ENCODE measurements at places on chromosomes 3 and 15. TPM values are rescaled to one million over a fixed set of nuclear protein-coding genes. Genes with fewer than 3 reads are reported as not detected.

DNA sequence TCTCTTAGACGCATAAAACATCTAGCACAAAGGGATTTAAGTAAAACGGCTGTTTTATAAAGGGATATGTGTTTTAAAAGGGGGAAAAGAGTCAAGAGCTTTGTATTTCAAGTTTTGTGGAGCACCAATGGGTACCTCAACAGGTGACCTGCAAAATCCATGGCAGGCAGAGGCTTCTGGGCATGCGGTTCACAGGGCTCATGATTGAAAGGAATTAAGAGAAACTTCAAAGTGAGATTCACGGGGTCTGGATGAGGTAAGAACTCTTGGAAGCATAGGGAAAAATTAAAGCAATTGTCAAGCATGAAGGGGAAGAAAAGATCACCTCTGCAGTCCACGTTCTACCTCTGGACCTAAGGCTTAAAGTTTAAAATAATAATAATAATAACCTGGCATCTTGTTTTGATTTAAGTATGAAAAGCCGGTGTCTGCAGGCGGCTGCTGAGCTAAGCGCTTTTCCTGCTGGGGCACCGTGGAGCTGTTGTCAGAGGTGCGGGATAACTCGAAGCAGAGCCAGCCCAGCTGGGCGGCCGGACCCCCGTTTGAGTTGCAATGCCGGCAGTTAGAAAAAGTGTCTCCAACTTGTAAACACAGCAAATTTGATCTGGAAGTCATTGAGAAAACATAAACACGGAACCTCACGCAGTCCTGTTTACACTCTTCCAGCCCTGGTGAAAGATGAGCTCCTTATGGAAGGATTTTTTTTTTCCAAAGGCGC lies 40.5 kb downstream of the HES1 start:
- DNase-seq, result no peak

RAB27A gene
- total RNA-seq, result 6.8 TPM

- DNase-seq, result peak; percentile 67
Observed at GRCh38 chr15:39976291-39977274, 42.7 kb downstream of the EIF2AK4 start.

- no peak for DNase-seq
Observed at GRCh38 chr3:79160421-79160820, 607.4 kb downstream of the ROBO1 start.

DNA sequence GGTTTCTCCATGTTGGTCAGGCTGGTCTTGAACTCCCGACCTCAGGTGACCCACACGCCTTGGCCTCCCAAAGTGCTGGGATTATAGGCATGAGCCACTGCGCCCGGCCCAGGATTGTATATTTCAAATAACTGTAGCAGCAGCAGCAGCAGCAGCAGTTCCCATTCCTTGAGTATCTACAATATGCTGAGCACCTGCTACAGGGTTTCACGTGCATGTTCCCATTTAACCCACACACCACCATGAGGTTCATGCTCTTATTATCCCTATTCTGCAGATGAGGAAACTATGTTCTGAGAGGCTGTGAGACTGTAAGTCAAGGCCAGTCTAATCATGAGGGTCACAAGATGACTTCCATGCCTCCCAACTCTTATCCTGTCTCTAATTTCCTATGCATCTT lies 30.9 kb upstream of the FOXP1 start:
- no peak for DNase-seq

- DNase-seq, result no peak
Observed at GRCh38 chr3:176505878-176506621, 691.2 kb downstream of the TBL1XR1 start.

DNA sequence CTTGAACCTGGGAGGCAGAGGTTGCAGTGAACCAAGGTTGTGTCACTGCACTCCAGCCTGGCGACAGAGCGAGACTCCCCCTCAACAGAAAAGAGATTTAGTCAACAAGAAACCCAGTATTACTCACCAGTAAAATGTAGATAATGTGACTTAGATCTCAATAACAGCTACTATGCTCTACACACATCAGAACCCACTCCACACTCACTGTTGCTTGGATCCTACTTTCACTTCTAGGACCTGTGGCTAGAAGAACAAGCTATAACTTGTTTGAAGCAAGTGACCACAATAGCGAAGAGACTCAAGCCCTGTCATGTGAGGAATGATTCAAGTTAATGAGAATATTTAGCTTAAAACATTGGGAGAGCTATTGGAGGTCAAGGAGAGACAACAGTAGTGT lies 100.7 kb downstream of the ANXA2 start:
- no peak for DNase-seq
